ENCODE measurements at places on chromosomes 6 and 20.

- no peak for DNase-seq
Observed at GRCh38 chr6:118327237-118327636, 220.9 kb upstream of the PLN start.

GRCh38 chr6:33297406-33297955 lies 1.3 kb downstream of the RGL2 start:
- DNase-seq: no peak

DNA sequence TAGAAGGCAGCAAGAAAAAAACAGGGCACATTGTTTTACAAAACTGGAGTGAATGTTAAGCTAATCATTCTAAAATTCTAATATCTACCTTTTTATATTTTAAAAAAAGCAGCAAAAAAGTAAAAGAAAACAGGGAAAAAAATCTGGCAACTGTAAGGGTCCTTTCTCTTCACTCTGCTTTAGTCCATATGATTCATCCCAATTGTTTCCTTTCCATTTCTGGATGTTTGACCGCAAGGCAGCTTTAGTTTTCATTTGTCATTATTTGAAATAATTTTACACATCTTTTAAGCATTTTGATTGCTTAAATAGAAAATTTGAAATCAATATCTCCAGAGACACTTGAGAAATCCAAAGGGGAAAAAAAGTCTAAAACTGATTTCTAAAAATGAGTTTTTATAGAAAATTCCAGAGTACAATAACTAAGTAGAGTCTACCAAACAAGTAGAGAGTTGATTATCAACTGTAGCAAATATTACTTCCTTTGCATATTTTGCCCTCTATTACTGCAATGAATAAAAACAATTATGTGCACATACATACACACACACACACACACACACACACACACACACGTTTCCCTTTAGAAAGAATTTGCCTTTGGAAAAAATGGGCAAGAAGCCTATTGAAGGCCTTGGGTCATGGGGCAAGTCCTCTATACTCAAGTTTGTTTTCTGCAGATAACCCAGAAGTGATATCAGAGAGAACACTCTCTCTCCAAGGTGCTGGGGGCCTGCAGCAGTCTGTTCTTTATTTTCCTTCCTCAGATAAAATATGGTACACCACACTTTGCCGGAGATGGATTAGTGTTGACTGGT lies 259.7 kb downstream of the HACE1 start:
- DNase-seq: no peak

DNA sequence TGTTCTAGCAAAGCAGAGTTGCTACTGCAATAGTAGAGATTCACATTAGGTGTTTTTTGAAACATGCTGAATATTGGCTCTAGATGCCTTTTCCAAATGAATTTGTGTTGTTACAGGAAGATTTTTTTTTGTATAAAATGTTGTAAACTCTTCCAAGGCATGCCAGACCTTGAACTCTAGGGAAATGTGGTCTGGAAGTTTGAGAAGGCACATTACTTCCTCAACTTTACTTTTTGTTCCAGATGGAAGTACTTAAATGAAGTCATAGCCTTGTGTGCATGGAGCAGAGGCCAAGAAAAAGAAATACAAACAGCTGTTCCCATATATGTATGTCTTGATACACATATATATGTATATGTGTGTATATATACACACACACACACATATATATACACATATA lies 585.7 kb upstream of the MARCKS start:
- DNase-seq: no peak

- no peak for DNase-seq
Observed at GRCh38 chr20:4925842-4926530, 75.3 kb downstream of the SLC23A2 start.

Data from stimulated activated CD8-positive, alpha-beta memory T cell treated with anti-CD3 and anti-CD28 coated beads, Interleukin-4, amount 100 ng/mL, for 1 hour (primary cell).